ENCODE measurements at places on chromosomes 1 and 21.

- DNase-seq: no peak
Measured at GRCh38 chr1:65911679-65912078, 119.0 kb downstream of the PDE4B start.

GRCh38 chr21:43921979-43922945, 57.2 kb downstream of the AGPAT3 start:
- DNase-seq: no peak

GRCh38 chr21:44398499-44398898, 45.1 kb downstream of the TRPM2 start:
- DNase-seq: no peak

- DNase-seq: no peak
Measured at GRCh38 chr1:234958706-234959657, 169.7 kb downstream of the TOMM20 start.

- peak; percentile 27 for DNase-seq
Measured at GRCh38 chr1:7373876-7374562, 397.1 kb upstream of the VAMP3 start.

GRCh38 chr1:88060750-88061491, 623.2 kb upstream of the PKN2 start:
- DNase-seq: no peak

DNA sequence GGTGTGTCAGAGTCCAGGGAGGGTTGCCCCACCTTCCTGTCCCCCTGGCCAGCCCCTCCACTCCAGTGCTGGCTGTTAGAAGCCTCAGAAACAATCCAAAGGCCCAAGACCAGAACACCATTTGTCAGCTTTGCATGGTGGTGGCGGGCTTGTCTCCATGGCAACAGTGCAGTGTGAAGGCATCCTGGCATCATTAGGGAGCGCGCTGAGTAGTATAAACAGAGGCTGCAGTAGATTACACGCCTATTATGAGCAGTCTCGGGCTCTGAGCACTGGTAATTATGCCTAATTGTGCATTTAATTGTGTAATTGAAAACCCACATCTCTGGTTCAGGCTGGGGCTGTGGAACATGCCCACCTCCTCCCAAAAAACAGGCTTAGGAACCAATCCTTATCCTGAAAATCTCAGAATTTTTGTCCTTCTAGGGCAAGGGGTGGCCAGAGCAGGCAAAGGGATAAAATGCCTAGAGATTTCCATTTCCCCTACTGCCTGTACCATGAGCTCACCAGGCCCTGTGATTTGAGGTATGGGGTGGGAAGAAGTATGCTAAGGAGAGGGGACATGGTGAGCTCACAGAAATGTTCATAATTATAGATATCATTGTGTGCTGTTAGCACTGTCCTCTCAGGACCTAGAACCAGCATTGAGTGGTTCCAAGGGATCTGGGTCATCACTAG, 11.7 kb downstream of the NKAIN1 start:
- DNase-seq: peak; percentile 30

DNA sequence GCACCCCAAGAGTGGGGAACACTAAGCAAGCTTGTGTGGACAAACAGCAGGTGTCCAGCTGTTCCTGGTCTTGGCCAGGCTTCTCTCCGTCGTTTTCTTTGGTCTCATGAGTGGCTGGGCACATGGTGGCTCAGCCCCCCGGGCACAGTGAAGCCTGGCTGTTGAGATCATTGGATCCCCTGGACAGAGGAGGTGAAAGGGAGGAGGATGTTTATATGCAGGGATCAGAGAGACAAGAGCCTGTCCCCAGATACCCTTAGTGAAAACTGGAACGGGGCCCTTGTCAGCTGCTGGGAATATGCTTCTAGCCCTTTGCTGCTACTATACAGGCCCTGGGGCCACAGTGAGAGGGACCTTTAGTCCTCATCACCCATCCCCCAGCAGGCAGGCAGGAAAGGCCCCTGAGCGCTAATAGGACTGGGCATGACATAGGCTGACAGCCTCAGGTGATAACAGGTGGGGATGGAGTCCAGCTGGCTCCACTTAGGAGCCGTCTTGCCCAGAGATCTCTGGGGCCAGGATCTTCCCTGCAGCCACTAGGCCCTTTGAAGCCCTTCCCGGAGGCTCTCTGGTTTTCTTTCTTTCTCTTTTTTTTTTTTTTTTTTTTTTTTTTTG, 16.4 kb downstream of the EPHA8 start:
- no peak for DNase-seq

- peak; percentile 54 for DNase-seq
Measured at GRCh38 chr1:65255035-65255655, 54.2 kb upstream of the DNAJC6 start.
